ENCODE measurements at places on chromosomes 11 and 22. TPM values are rescaled to one million over a fixed set of nuclear protein-coding genes. Genes with fewer than 3 reads are reported as not detected.

The APOL4 gene
- 0.52 TPM for total RNA-seq

DNA sequence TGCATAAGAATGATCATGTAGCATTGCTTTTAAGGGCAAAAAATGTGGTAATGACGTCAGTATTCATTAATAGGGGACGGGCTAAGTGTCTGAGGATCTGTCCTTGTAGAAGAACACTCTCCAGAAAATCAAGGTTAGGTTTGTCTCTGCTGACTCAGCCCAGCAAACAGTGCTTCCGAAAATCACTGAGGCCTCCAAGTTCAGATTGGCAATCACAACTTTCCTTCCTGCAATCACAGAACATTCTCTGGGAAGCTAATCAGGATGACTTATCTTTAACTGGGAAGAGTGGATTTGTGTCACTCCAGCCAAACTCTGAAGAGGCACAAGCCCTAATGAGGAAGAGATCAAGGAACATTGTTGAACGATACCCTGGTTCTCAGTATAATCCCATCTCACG, 123.2 kb upstream of the LDLRAD3 start:
- H3K27me3 ChIP-seq, result no peaks in the 10 kb centered on the region
- no peak overlapping the region for H3K4me3 ChIP-seq
- DNase-seq, result no peak
- no peaks in the 10 kb centered on the region for H3K36me3 ChIP-seq
- no peak overlapping the region for H3K27ac ChIP-seq

DNA sequence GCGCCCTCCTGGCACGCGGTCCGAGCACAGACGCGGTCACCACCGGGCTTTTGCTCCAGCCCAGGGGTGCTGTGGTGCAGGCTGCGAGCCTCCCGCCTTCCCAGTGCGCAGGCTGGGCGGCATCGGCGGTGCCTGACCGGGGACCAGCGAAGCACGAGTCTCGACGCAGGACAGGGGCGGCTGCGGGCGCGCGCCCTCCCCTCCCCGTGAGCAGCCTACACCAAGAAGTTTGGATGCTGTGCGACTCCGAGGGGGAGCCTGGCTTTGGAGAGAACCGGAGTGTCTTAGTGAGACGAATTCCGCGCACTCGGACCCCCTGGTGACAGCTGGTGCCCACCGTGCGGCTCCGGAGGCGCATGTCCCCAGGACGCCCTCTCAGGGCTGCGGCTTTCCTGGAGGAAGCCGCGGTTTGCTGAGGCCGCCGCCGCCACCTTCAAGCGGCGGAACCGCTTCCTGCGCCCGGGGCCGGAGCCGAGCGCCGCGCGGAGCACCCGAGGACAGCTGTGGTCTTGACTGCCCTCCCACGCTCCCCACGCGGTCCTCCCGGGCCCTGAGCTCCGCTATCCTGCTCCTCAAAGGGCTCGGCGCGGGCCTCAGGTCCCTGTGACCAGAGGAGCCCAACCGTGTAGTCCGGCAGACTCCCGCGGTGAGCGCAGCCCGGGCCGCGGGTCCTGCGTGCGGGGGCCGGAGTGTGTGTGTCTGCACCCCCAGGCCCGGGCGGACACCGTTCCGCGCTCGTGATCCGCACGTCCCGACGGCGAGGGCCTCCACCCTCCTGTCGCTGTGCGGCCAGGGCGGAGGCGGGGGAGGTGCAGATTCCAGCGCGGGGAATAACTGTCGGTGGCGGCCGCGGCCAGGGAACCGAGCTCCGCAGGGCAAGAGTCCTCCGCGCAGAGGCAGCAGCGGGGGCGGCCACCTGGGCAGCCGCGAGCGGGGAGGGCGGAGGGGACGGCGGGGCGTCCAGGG, 1.7 kb downstream of the FGF3 start:
- H3K36me3 ChIP-seq, result no peaks in the 10 kb centered on the region
- no peaks in the 10 kb centered on the region for H3K27me3 ChIP-seq
- no peak overlapping the region for H3K4me3 ChIP-seq

DNA sequence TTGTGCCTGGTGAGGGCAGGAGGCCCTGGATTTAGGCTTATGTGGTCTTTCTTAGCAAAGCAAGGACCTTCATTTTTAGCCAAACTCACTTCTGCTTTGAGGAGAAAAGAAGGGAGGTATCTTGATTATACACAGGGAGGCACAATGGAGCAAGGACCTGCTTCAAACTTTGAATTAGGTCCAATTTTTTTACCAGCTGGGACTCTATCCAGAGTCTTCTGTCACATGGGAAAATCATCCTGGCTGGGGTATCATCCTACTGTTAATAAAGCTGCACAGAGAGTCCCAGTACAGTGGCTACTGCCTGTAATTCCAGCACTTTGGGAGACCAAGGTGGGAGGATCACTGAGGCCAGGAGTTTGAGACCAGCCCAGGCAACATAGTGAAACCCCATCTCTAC, 87.8 kb downstream of the CWC15 start:
- H3K36me3 ChIP-seq, result no peaks in the 10 kb centered on the region
- no peaks in the 10 kb centered on the region for H3K27me3 ChIP-seq
- no peak for DNase-seq
- no peak overlapping the region for H3K27ac ChIP-seq
- H3K4me3 ChIP-seq, result no peak overlapping the region
- no peaks in the 10 kb centered on the region for H3K4me1 ChIP-seq

DNA sequence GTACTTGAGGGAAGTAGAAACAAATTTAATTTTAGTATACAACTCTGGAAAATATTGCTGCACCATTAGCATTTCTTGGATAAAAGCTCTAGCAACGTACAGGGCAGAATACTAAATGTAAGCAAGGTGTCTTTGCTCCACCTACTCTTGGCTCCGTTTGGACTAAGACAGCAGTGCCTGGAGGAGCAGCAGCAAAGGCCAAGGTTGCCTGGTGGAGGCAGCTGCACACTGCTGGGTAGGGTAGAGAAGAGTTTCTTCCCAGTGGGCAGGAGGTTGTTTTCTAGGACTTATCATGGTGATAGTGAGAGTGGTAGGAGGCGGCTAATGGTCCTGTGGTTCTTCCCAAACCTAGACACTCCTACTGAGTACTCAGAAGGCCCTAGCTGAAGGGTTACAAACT, 2.2 kb upstream of the OR8D4 start:
- peak; percentile 38 for DNase-seq
- no peak overlapping the region for H3K27ac ChIP-seq
- no peaks in the 10 kb centered on the region for H3K27me3 ChIP-seq
- no peaks in the 10 kb centered on the region for H3K36me3 ChIP-seq
- H3K4me3 ChIP-seq, result no peak overlapping the region

DNA sequence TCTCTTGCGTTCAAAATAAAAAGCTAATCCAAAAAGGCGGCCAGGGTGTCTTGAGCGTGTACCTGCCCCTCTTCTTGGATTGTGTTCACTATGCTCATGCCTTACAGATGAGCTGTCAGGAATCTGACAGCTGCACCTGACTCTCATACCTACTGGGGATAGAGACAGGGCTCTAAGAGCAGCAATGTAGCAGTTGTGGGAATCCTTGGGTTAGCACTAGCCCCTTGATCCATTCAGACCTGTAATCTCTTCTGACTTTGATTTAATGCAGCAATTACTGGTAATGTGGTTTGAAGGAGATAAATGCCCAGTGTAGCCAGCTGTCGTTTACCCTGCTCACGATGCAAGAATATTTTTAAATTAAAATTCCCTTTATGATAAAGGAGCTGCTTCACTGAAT, 145.8 kb downstream of the APOL5 start:
- H3K4me1 ChIP-seq, result peaks cover 9% of the 10 kb centered on the region
- H3K27me3 ChIP-seq, result no peaks in the 10 kb centered on the region
- H3K36me3 ChIP-seq, result no peaks in the 10 kb centered on the region
- no peak overlapping the region for H3K27ac ChIP-seq
